Activated T-helper 1 cell treated with anti-CD3 and anti-CD28 coated beads, Interleukin-2, amount 50 U/mL, for 16 hours (primary cell): ENCODE measurements at places on chromosomes 6 and 20.

- no peak for DNase-seq
Measured at GRCh38 chr6:101730954-101731353, 337.4 kb downstream of the GRIK2 start.

DNA sequence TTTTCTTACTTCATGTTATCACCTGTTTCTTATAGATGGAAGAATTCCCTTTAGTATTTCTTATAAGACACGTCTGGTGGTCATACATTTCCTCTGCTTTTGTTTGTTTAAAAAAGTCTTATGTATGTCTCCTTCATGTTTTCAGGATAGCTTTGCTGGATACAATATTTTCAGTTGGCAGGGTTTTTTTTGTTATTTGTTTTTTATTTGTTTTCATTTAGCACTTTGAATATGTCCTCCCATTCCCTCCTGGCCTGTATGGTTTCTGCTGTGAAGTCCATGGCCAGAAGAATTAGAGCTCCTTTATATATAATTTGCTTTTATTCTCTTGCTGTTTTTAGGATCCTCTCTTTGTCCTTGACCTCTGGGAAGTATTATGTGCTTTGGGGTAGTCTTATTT is 82.7 kb upstream of the RAB32 start:
- DNase-seq = no peak

- no peak for DNase-seq
Measured at GRCh38 chr20:32792316-32792715, 27.4 kb upstream of the MAPRE1 start.

GRCh38 chr6:150516199-150516598 is 83.5 kb upstream of the PLEKHG1 start:
- DNase-seq = no peak

- DNase-seq = no peak
Measured at GRCh38 chr6:106807947-106808611, 166.4 kb downstream of the CD24 start.
